Left kidney (tissue), 8 donors: ENCODE measurements at places on chromosomes 12 and 14. TPM values are rescaled to one million over a fixed set of nuclear protein-coding genes. Genes with fewer than 3 reads are reported as not detected.

The FAM90A1 gene
- 3.8 TPM for polyA plus RNA-seq

The CMKLR1 gene
- 3.1 TPM for polyA plus RNA-seq

- DNase-seq: no peak
These were observed 15.5 kb upstream of the MLXIP start for GRCh38 chr12:122062832-122063693.

DNA sequence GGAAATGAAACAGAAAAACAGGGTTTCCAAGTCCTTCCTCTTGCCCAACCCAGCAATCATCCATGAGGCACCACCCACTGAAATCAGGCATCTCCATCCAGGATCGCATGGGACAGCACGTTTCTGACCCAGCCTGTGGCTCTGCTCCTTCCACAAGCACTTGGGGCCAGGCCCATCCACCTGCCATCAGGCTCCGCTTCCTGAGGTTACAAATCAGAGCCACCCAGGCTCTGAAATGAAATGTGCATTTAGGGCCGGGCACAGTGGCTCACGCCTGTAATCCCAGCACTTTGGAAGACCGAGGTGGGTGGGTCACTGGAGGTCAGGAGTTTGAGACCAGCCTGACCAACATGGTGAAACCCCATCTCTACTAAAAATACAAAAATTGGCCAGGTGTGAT, 717 bp upstream of the KRT78 start:
- no peak for DNase-seq

DNA sequence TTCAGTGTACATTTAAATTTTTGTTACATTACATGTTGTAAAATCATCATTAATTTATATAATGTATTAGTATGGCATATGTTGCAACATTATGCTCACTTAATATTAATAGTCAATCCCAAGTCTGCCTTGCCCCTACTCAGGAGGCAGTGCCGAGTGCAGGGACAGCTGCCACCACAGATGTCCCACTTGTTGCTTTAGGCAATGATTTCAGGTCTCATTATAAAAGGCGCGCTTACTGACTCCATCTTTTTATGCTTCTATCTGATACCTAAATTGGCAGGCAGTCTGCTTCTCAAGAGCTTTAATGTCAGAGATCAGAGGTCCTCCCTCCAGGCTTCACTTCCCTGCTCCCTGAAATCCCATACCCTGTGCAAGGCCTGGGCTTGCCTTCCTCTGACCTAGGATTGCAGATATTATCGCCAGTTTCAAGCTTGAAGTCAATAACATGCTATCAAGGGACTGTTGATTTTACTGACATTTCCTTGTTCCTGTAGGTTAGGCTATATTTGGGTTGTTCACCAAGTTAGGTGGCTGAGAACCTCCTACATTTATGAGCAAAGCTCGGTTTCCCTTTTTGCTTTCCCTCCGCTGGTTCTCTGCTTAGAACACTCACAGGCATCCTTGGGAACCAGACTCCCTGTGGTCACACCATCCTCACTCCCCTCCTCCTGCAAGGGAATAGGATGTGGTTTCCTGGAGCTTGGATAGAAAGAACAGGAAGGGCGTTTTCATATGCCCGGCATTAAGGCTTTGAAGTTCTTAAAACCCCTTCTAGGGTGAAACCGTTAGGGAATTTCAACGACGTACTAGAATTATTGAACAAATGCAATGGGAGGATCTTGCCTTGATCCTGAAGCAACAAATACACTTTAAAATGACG, 208.4 kb upstream of the FKBP4 start:
- DNase-seq: no peak

The AJUBA gene
- 97.2 TPM for polyA plus RNA-seq

GRCh38 chr12:109065154-109065852, 12.9 kb downstream of the USP30 start:
- DNase-seq: no peak

The TMEM253 gene
- polyA plus RNA-seq: 1.3 TPM

DNA sequence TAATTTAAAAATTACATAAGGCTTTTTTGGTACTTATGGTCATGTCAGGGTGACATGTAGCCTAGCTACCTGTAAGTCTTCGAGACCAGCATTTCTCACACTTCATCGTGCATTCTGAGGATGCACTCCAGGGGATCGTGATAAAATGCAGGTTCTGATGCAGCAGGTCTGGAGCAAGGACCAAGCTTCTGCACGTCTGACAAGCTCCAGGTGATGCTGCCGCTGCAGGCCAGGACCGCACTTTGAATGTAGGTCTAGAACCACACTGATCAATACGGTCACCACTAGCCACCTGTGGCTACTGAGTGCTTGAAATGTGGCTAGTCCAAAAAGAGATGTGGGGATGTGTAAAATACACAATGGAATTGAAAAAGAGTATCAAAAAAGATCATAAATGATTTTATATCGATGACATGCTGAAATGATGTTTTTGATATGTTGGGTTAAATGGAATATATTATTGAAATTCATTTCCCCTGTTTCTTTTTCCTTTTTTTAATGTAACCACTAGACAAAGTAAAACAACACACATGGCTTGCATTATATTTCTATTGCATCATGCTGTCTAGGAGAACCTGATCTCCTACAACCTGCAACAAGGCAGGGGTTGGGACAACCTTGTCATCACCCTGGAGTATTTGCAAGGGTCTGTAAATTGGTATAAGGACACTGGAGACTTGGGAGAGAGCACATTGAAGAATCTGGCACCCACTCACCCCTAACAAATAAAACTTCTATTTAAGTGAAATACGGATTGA, 142.4 kb downstream of the DPF3 start:
- DNase-seq: no peak

- DNase-seq: no peak
These were observed 142.5 kb upstream of the RTL1 start for GRCh38 chr14:101046071-101046470.

DNA sequence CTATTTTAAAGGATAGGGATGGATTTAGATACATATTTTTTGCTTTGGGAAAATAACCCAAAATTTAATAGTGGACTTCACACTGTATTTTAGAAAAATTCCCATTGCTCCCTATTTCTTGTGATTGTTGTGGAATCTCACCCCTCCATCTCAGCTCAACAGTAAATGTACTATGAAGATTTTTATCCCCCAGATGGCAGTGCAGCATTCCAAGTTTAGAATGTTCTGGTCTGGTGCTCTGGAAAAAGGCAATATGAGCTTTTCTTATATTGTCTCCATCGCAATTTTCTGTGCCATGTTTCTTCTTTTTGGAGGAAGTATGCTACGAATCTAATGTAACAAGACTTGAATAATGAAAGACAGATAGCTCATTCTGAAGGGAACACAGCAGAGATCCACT, 471.7 kb upstream of the SYT1 start:
- peak; percentile 59 for DNase-seq

- no peak for DNase-seq
These were observed 11.1 kb downstream of the KRT85 start for GRCh38 chr12:52356031-52356761.

The CIROP gene
- polyA plus RNA-seq: not detected

The RFLNA gene
- polyA plus RNA-seq: 5.0 TPM

The B4GALNT1 gene
- polyA plus RNA-seq: 0.80 TPM

DNA sequence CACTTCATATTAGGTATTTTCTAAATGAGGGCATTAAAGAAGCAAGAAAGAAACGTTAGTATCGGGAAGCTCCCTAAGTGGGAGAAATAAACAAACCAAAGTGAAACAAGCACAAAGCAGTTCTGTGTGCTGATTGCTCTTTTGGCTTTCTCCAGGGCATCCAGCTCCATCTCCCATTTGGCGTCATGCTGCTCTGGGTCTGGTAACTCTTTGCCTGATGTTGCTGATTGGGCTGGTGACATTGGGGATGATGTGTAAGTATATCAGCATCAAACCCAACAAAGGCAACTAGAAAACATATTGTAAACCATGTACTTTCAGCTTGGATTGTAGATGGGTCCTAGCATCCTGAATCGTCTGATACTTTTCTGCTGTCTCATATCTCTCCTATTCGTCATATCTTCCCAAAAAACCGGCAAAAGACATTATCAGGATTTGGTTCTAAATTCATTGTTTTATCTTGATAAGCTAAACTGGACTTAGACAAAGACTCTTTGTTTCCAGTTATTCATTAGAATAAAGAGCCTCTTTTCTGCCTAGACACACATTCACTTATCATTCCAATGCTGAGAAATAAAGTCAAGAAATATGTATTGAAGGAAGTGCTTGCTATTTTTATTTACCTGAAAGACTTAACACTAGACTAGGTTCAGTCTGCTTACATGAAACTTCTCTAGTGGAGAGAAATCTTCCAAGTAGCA, 2.4 kb downstream of the CLEC12B start:
- DNase-seq: no peak

GRCh38 chr14:104177411-104177810, 39.0 kb downstream of the KIF26A start:
- DNase-seq: no peak

DNA sequence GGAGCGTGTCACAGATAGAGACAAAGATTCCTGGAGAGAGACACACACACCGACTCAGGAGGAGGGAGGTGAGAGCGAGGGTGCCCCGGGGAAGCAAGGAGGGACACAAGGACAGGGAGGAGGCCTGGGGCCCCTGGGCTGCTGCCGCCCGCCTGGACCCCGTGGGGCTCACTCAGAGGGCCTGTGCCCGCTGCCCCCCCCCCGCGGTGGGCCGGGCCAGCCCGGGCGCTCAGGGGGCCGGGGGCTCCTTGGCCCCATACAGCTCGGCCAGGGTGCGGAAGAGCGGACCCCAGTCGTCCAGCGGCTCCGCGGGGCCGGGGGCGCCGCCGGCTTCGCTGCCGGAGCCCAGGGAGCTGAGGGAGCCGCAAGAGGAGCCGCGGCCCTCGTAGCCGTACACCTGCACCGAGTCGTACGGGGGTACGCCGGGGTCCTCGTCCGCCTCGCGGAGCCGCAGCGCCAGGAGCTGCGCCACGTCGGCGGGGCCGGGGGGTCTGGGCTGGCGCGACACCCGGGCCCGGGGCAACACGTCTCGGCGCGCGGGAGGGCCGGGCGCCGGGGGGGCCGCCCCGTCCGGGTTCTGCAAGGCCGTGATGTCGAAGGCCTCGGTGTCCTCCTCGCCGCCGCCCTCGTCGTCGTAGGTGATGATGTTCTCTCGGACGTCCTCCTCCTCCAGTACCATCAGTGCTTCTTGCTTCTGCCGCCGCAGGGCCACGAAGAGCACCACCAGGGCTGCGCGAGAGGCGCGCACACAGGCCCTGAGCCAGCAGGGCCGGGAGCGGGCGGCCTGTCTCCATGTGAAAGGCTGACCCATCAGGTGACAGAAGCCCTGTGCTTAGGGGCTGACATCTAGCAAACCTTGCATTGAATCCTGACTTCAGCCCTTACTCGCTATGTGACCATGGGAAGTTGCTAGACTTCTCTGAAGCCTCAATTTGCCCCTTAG, 6.0 kb downstream of the PSMB11 start:
- no peak for DNase-seq

The KRT75 gene
- not detected for polyA plus RNA-seq

DNA sequence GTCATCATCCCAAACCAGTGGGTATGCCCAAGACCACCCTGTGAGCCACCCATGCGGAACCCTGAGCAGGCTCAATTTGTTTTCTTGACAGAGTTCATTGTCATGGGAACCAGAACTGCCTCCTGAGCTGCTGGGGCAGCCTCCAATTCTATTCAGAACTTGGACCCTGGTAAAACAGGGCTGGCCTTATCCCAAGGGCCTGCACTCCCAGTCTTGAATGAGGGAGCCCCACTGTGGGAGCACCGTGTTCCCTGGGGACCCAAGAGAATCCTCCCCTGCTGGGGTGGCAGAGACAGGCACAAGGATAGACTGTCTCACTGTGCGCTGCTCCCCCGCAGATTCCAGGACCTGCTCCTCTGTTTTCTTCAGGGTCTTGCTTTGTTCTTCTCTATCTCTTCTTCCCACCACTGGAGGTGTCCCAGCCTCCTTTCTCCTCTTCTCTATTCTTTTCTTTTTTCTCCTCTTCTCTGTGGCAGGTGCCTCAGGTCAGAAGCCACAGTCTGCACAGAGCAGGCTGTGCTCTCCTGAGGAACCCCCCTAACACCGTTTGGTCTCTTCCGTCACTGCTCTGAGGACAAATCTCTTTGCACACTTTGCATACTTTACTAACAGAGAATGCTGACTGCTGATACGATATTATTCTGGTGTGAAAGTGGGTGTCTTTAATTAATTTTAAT, 31.2 kb upstream of the CHPT1 start:
- DNase-seq: no peak

The PROX2 gene
- polyA plus RNA-seq: 4.3 TPM
